Urinary bladder (tissue), 4 donors: ENCODE measurements at places on chromosomes 4 and X. TPM values are rescaled to one million over a fixed set of nuclear protein-coding genes. Genes with fewer than 3 reads are reported as not detected.

The LPAR4 gene
- 0.32 TPM for polyA plus RNA-seq

The STOX2 gene
- polyA plus RNA-seq: 4.0 TPM

The FRAS1 gene
- 0.27 TPM for polyA plus RNA-seq

The CAMK2D gene
- polyA plus RNA-seq: 33.8 TPM

The SH3TC1 gene
- polyA plus RNA-seq: 17.2 TPM

The PNMA5 gene
- polyA plus RNA-seq: 0.04 TPM

The TMEM184C gene
- polyA plus RNA-seq: 17.3 TPM

The APELA gene
- not detected for polyA plus RNA-seq

The CFAP299 gene
- polyA plus RNA-seq: not detected

The SCML1 gene
- polyA plus RNA-seq: 9.0 TPM

The VCX3B gene
- not detected for polyA plus RNA-seq

The ARMCX1 gene
- polyA plus RNA-seq: 33.8 TPM

The TCP11X2 gene
- not detected for polyA plus RNA-seq

The PCYT1B gene
- 1.4 TPM for polyA plus RNA-seq

The PNCK gene
- polyA plus RNA-seq: 73.7 TPM

The ODAPH gene
- polyA plus RNA-seq: not detected

The DIPK2B gene
- 12.8 TPM for polyA plus RNA-seq

The TMEM255A gene
- 3.2 TPM for polyA plus RNA-seq

The FGF13 gene
- polyA plus RNA-seq: 10.5 TPM

The SOWAHB gene
- 1.0 TPM for polyA plus RNA-seq

The GAGE12J gene
- polyA plus RNA-seq: not detected

The MAGEA11 gene
- polyA plus RNA-seq: not detected

The C4orf51 gene
- not detected for polyA plus RNA-seq

The MAGEA12 gene
- polyA plus RNA-seq: not detected

The FGFRL1 gene
- 25.7 TPM for polyA plus RNA-seq

The RGN gene
- polyA plus RNA-seq: 7.2 TPM

The MAGT1 gene
- polyA plus RNA-seq: 24.7 TPM

The ATOH1 gene
- not detected for polyA plus RNA-seq

The SLC10A6 gene
- 1.2 TPM for polyA plus RNA-seq

The ANKRD50 gene
- 13.3 TPM for polyA plus RNA-seq

The CXorf65 gene
- polyA plus RNA-seq: not detected
